ENCODE measurements at places on chromosomes 3 and 15. TPM values are rescaled to one million over a fixed set of nuclear protein-coding genes. Genes with fewer than 3 reads are reported as not detected.

APOD gene
- total RNA-seq, result 23.5 TPM

ZIC1 gene
- not detected for total RNA-seq

DNAH12 gene
- total RNA-seq, result not detected

RBP2 gene
- total RNA-seq, result not detected

RASGRP1 gene
- 0.54 TPM for total RNA-seq

C3orf85 gene
- not detected for total RNA-seq

CFAP92 gene
- 0.83 TPM for total RNA-seq

IMPG2 gene
- total RNA-seq, result 0.54 TPM
